Thoracic aorta (tissue), 2 donors: ENCODE measurements at places on chromosomes 6 and 20. TPM values are rescaled to one million over a fixed set of nuclear protein-coding genes. Genes with fewer than 3 reads are reported as not detected.

GRCh38 chr6:168212362-168212761 lies 107.2 kb downstream of the DACT2 start:
- no peaks in the 10 kb centered on the region for H3K27me3 ChIP-seq
- no peaks in the 10 kb centered on the region for H3K36me3 ChIP-seq
- no peaks in the 10 kb centered on the region for H3K4me1 ChIP-seq
- no peak for DNase-seq

DNA sequence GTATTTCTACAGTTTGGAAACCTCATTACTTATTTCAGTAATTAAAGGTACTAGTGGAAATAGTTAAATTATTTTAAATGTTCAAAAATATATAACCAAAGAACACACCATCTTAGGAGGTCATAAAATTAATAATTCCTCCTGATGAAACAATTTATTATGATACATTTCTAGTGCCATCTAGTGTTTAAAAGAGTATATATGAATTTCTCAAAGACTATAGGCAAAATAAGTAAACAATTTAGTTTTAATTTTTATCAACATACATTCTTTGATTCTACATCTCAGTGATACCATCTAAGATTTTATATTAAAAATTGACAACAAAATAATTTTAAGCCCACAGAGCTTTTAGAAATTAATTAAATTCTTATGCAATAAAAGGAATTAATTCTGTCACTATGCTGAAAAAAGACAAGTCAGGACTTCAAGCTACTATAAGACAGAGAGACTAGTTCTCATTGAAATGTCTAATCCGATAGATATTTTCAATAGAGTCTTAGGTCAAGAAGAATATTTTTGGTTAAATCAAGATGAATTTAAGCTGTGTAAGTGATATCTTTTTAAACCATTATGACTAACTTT lies 107.8 kb upstream of the RNF217 start:
- DNase-seq, result no peak
- H3K4me3 ChIP-seq, result no peak overlapping the region
- no peak overlapping the region for H3K27ac ChIP-seq
- H3K4me1 ChIP-seq, result no peaks in the 10 kb centered on the region

DNA sequence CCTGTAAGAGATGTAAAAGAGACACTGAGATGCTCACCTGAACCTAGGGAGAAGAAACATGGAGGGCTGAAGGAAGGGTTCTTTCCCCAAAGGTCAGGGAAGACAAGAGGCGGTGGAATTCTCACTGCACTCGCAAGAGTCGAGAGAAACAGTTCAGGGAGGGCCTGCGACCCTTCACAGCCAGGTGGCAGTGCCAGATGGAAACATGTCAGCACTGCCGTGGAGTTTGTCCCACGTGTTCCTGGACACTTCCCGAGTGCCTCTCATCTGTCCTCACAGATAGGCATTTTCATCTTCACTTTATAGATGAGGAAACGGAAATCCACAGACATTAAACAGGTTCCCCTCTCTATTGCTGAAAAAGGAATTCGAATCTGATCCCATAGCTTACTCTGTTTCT lies 70.4 kb upstream of the SYNJ2 start:
- H3K4me1 ChIP-seq, result peaks cover 17% of the 10 kb centered on the region
- no peak overlapping the region for H3K4me3 ChIP-seq
- no peak overlapping the region for H3K27ac ChIP-seq
- H3K27me3 ChIP-seq, result no peaks in the 10 kb centered on the region
- no peak for DNase-seq
- H3K36me3 ChIP-seq, result peaks cover 21% of the 10 kb centered on the region

The USP49 gene
- total RNA-seq, result 3.8 TPM

DNA sequence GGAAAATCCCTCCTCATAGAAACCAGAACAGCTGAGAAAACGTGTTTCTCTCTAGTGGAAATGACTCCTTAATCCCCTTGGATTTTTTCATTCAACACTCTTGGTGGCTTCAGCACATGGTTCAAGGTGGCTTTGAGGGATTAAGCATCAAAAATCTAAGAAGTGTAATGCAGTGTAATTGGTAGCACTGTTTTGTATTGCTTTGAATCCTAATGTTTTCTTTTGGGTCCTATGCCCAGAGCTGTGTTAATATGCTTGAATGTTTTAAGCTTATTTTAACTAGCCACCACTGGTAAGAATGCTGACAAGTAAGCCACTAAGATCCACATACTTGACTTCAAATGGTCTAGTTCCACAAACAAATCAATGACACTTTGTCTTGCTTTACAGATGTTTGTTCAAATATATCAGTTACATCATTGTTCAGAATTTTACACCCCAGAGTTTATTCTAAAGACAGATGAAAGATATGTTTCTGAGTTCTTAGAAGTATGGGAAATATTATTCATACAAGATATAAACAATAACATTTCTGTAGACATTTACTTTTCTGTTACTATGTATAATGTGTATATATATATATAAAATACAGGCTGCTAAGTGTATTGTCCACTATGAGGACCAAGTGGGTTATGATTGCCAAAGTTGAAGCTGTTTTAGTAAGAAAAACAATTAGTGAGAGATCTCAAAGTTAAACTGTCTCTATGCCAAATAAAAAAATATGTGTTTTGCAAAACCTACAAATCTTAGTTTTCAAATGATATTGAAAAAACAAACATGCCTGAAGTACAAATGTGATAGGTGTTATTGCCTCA lies 220.8 kb downstream of the OGFRL1 start:
- no peak overlapping the region for H3K4me3 ChIP-seq
- peaks cover 21% of the 10 kb centered on the region for H3K4me1 ChIP-seq
- no peaks in the 10 kb centered on the region for H3K36me3 ChIP-seq
- no peaks in the 10 kb centered on the region for H3K27me3 ChIP-seq
- H3K27ac ChIP-seq, result no peak overlapping the region
- no peak for DNase-seq

- no peak overlapping the region for H3K27ac ChIP-seq
- H3K27me3 ChIP-seq, result no peaks in the 10 kb centered on the region
- H3K4me1 ChIP-seq, result no peaks in the 10 kb centered on the region
- no peaks in the 10 kb centered on the region for H3K36me3 ChIP-seq
- no peak for DNase-seq
- H3K4me3 ChIP-seq, result no peak overlapping the region
Observed at GRCh38 chr6:163725008-163725941, 310.8 kb downstream of the QKI start.

DNA sequence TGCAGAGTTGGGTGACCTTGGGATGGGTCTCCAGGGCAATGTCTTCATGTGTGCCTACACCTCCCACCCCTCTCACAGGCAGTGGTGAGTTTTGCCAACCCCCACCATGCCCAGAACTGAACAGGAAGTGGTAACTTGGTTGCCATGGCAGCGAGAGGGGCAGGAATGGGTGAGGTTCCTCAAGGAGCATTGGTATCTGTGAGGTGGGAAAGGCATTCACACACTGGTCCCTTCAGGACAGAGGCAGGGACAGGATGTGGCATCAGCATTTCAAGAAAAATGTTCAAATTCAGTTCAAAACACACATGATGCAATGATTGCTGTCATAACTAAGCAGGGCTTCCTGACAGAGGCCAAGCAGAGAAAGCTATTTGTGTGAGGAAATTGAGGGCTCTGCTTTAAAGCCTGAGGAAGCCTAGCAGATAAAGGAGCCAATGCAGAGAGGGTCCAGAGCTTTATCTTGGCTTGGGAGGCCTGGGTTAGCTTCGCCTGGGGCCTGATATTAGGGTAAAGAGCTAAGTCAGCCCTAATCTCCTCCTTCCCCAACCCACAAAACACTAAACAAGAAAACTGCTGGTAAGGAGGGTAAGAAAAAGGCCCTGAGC lies 551 bp downstream of the TREML2 start:
- DNase-seq, result no peak
- no peaks in the 10 kb centered on the region for H3K36me3 ChIP-seq
- no peaks in the 10 kb centered on the region for H3K4me1 ChIP-seq
- H3K27ac ChIP-seq, result peak overlapping the region; percentile 2

The PCMTD2 gene
- 113 TPM for total RNA-seq

- no peaks in the 10 kb centered on the region for H3K27me3 ChIP-seq
- H3K27ac ChIP-seq, result no peak overlapping the region
- H3K4me3 ChIP-seq, result no peak overlapping the region
- H3K36me3 ChIP-seq, result no peaks in the 10 kb centered on the region
- H3K4me1 ChIP-seq, result peaks cover 15% of the 10 kb centered on the region
Observed at GRCh38 chr6:20876036-20876435, 341.8 kb downstream of the CDKAL1 start.

DNA sequence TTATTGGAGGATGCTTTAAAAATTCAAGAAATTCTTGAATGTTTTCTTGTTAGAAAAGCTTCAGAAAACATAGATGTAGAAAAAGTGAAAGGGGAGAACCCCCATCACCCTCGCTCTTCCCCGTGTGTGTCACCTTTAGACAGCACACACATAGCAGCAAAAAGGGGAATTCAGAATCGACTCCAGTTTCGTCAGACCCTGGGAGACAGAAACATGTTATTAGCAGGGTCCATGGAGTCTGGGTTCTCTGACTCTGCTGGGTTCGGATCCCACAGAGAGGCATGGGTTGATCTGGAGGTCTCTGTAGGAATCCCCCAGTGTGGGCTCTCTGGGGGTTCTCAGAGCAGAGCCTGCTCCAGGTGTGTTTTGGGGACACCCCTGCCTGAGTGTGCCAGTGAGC lies 43.7 kb downstream of the ARHGAP40 start:
- no peaks in the 10 kb centered on the region for H3K36me3 ChIP-seq
- no peak overlapping the region for H3K4me3 ChIP-seq
- no peaks in the 10 kb centered on the region for H3K27me3 ChIP-seq
- no peak for DNase-seq

GRCh38 chr6:92864966-92865555 lies 554.3 kb downstream of the EPHA7 start:
- H3K27ac ChIP-seq, result no peak overlapping the region
- no peak for DNase-seq
- H3K4me1 ChIP-seq, result no peaks in the 10 kb centered on the region
- H3K36me3 ChIP-seq, result no peaks in the 10 kb centered on the region
- H3K27me3 ChIP-seq, result no peaks in the 10 kb centered on the region

The SLC16A10 gene
- 32.4 TPM for total RNA-seq
